ENCODE measurements at places on chromosomes 16 and 17. TPM values are rescaled to one million over a fixed set of nuclear protein-coding genes. Genes with fewer than 3 reads are reported as not detected.

GRCh38 chr16:87017371-87018012 lies 299.7 kb downstream of the C16orf95 start:
- no peak for DNase-seq

Gene GUCY2D
- not detected for polyA plus RNA-seq

Gene CLEC10A
- not detected for polyA plus RNA-seq

Gene PIPOX
- 12.4 TPM for polyA plus RNA-seq

Gene KAT7
- polyA plus RNA-seq: 85.3 TPM

DNA sequence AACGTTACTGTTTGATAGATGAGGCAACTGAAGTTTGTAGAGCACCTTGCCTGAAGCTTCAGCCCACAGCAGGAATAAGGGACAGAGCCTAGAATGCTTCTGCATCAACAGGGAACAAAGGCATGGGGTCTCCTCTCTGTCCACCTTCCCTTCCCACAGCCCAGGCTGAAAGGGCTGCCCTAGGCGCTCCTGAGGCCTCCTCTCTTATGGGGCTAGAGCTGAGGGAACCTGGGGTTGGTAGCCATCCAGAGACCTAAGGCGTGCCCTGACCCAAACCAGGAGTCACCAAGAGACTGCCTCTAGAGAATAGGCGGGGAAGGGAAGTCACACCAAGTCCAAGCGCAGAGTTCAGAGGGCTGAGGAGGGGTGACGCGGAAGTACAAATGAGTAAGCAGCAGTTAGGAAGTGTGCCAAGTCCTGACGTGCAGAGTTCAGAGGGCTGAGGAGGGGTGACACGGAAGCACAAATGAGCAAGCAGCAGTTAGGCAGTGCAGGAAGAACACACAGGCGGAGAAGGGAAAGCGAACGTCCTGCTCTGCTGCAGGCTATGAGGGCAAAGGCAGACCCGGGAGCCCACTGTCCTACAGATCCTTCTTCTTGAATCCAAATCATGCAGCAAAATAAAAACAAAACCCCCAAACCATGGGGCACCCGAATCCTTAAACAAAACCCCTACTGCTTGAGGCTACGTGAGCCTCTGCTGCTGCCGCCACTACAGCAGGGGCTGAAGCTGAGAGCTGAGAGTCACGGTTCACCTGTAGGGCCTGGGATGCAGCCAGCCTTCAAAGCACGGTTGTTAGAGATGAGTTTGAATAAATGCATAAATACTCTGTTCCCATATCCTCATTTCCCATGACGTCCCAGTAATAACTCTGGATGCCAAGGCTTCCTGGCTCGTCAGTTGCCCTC lies 2.7 kb upstream of the SPG7 start:
- peak; percentile 14 for DNase-seq

GRCh38 chr16:57892041-57892440 lies 78.9 kb downstream of the CNGB1 start:
- no peak for DNase-seq

GRCh38 chr16:53121043-53121620 lies 66.3 kb downstream of the CHD9 start:
- no peak for DNase-seq

Gene PARD6A
- 39.6 TPM for polyA plus RNA-seq

GRCh38 chr17:73071066-73071999 lies 21.2 kb downstream of the SLC39A11 start:
- peak; percentile 82 for DNase-seq

Gene HOXB1
- polyA plus RNA-seq: not detected

Gene ITGAL
- polyA plus RNA-seq: 1.5 TPM

- DNase-seq: peak; percentile 81
Observed at GRCh38 chr16:79982361-79982760, 381.8 kb upstream of the MAF start.

DNA sequence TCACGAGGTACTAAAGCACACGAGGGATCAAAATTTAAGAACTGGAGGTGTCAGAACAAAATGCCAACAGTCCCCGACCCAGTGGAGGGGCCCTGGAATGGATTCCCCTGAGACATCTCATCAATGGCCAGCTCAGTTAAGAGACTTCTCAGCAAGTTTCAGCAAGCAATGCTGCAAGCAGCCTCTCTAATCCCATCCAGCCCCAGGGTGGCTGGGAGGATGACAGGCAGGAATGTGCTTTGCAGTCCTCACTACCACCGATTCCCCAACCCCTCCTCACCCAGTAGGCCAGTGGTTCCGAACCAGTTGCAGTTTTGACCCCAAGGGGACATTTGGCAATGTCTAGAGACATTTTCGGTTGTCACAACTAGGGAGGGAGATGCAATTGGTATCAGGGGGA lies 8.7 kb downstream of the GPRC5B start:
- no peak for DNase-seq

DNA sequence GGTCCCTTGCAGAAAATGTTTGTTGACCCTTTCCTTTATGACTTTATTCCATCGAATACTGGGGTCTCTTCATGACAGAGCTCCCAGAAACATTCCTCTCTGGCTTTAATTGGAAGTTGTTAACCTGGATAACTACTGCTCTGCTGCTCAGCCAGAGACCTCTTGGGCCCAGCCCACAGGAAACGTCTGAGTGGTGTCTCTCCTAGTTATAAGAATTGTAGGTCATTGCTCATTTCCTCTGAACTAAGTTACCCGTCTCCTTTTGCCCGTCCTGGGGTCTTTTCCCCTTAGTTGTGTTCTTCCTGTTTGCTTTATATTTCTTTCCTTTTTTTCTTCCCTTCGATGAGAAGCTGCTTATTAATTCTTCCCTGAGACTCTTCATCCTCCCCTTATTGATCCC lies 9.0 kb downstream of the MAP2K6 start:
- no peak for DNase-seq

- DNase-seq: no peak
Observed at GRCh38 chr17:44558334-44558709, 1.0 kb downstream of the FZD2 start.

Gene CTF1
- 4.1 TPM for polyA plus RNA-seq

Gene AIPL1
- not detected for polyA plus RNA-seq

Gene HCFC1R1
- 314 TPM for polyA plus RNA-seq

- no peak for DNase-seq
Observed at GRCh38 chr17:39318636-39319035, 82.8 kb downstream of the FBXL20 start.

Gene ARL17B
- 14.1 TPM for polyA plus RNA-seq

Gene TEKT1
- 0.29 TPM for polyA plus RNA-seq

- no peak for DNase-seq
Observed at GRCh38 chr16:68059804-68060203, 25.4 kb upstream of the NFATC3 start.

Gene PRSS27
- polyA plus RNA-seq: 5.2 TPM

Gene CRISPLD2
- polyA plus RNA-seq: 13.2 TPM

DNA sequence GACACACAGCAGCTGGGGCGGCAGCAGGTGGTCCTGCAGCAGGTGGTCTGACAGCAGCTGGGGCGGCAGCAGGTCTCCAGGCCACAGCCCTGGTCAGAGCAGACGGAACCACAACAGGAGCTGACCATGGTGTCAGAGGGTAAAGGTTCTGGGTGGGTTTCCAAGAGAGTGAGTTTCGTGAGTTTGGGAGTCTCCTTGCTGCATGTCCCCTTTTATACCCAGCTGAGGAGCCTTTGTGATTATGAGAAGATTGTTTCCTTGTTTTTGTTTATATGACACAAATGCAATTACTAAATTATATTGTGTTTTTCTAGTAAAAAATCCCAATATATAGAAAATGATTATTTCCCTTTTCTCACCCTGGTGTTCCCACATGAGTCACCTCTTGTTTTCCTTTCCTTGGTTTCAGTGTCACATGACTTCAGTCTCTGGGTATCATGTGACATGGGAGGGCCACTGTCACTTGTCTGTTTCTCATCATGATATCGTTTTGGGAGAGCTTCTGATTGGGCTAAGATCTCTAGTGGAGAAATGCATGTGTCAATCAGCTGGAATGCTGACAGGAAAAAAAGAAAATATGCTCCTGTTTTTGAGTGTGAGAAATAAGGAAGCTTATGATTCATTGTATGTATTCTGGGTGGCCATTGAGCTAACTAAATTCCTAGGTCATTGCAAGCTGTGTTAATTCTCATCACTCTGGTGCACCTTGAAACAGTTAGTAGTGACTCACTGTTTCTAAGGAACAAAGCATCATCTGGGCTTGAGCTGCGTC lies at the start of gene KRTAP4-6:
Gene KRTAP4-6 (minus strand): TSS at position 185 of the 772 bp plus-strand sequence. CDS start 57 bp downstream, at position 128.
- DNase-seq: no peak

DNA sequence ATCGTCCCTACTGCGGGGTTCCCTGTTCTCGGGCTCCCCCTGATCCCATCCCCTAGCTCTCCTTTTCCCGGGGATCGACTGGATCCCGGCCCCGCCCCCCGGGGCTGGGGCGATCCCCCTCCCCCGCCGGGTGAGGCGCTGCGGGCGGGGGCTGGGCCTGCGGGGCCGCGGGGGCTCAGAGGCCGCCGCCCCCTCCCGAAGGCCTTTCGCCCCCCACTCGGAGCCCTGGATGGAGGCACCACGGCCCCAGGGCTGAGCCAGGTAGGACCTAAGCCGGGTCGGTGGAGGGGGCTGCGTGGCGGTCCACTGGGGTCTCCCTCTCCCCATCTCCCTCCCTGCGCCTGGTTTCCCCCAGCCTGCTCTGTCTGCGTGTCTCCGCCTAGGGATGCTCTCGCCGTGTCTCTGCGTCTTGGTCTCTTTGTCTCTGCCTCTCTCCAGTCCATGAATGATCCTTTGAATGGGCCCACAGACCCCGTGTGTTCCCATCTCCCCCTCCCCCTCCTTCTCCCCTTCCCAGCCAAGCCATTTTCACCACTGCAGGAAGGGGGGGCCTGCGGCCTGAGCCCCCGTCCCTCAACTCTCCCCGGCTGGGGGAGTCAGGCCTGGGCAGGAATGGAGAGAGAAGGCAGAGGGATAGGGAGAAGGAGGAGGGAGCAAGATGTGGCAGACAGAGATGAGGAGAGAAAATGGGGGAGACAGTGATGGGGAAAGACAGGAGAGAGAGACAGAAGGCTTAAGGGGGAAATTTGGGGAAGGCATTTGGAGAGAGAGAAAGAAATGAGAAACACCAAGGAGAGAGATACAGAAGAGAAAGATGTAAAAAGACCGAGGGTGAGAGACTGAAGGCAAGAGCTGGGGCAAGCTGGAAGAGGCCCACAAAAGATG lies 1.7 kb upstream of the TMEM256 start:
- DNase-seq: peak; percentile 82

GRCh38 chr17:76079535-76079955 lies 563 bp downstream of the ZACN start:
- no peak for DNase-seq

Gene NOG
- polyA plus RNA-seq: 0.66 TPM

DNA sequence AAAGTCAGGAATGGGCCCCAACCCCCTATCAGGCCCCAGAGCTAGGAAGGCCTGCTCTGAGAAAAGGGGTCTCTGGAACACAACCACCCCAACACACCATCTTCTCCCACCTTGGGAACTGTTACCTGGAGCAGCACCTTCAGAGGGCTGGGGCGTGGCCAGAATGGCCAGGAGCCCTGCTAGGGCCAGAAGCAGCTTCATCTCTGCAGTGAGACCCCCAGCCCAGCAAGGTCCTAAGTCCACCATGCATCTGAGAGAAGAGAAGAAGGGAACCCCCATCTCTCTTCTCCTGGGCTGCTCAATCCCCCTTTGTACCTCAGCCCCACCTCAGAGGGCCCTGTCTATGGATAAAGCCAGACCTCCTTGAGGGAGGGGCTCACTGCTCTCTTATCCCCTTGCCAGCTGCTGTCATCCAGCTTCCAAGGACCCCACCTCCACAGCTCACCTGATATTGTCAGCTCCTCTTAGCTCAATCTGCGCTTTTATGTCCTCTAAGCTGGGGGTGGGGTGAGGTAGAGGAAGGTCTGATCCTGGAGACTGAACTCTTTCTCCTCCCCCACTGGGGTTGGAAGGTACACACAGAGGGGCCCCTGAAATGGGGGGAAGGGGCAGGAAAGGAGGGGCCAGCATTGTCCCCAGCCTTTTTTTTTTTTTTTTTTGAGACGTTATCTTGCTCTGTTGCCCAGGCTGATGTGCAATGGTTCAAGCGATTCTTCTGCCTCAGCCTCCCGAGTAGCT lies at the start of gene MPO:
Gene MPO (minus strand): TSS at position 456 of the 738 bp plus-strand sequence. CDS start 177 bp downstream, at position 279.
- DNase-seq: no peak

Gene RNF222
- polyA plus RNA-seq: not detected

DNA sequence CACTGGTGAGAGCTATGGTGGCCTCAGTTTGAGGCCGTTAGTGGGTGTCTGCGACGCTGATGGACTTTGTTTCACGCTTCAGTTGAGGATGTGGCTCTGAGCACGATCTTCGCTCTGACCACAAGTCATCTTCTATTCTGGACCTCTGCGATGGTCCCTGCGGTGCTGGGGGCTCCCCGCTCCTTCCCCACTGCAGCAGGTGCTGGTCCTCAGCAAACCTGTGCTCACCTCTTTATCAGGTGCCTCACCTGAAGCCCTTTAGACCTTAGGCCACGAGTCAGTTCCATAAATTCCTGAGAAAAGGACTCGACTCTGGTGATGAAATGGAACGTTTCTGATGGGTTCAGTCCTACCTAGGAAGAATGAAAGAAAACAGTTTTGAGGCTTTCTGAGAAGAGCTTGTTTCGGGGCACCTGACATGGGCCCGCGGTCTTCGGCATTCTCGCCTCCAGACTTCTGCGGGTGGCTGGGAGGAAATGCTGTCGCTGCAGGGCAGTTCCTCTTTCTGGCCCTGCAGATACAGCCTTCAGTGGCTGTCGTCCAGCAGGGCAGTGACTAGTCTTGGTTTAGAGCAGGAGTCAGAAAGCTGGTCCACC lies 4.7 kb downstream of the KCTD5 start:
- DNase-seq: no peak

Gene CCL16
- not detected for polyA plus RNA-seq

Gene DRC3
- polyA plus RNA-seq: 7.1 TPM

Gene CFAP97D1
- polyA plus RNA-seq: not detected

DNA sequence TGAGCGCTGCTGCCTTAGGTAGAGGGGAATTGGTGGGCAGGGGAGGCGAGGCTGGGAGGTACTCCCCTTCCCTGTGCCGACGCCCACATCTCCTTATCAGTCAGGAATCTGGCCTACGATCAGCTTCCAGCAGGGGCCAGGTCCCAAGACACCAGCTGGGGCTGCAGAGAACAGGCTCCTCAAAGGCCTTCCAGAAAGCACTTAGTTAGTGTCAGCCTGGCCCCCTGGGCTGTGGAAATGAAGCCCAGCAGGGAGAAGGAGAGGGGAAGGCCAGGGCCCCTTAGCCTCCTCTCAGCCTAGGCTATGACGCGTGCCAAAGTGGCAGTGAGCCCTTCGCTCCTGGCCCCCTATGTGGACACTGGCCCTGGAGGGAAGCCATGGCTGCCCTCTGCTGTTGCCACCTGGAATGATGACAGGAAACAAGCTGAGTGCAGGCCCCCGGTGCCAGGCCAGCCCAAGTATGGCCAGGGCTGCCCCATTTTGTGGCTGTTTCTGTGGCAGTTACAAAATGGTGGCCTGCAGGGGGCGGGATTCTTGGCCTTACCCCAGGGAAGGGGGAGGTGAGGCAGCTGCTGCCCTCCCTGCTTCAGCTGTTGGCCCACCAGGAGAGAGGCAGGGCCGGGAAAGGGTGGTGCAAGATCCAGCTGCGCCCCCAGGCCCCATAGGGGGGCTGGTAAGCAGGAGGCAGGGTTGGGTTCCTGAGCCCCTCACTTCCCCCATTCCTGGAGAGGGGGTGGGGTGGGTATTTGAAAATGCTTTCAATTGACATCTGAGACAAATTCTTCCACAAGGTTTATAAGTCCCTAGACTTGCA lies 11.3 kb downstream of the TBX4 start:
- no peak for DNase-seq

Gene TPSG1
- polyA plus RNA-seq: not detected
